HepG2 (cell line): ENCODE measurements at places on chromosomes 3 and 15.

DNA sequence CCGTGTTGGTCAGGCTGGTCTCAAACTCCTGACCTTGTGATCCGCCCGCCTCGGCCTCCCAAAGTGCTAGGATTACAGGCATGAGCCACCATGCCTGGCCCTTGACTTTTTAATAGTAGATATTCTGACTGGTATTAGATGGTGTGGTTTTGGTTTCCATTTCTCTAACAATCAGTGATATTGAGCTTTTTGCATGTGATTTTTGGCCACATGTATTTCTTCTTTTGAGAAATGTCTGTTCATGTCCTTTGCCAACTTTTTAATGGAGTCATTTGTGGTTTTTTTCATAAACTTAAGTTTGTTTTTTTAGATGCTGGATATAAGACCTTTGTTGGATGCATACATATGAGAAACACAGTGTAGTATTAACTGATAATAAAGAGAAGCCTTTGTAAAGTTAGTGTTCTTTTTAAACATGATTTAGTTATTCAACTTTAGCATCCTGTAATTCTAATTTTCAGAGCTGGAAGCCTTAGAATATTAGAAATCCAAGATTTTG lies 280.8 kb downstream of the RBMS3 start:
- DNase-seq, result no peak

DNA sequence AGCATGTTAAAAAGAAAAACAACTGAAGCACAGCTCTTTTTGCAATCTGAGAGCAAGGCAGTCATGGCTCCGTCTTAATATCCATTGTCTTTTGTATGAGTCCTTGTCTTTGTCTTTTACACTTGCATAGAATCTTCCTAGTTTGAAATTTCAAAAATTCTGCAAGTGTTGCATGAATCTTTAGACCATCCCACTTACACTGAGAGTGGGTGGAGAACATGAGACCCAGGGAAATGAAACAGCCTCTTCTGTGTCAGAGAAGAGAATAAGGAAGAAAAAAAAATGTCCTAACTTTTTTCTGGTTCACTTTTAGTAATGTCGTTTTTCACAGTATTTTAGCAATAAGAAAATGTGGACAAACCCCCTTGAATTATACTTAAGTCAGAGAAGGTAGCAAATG lies 12.1 kb upstream of the DCLK3 start:
- no peak for DNase-seq

DNA sequence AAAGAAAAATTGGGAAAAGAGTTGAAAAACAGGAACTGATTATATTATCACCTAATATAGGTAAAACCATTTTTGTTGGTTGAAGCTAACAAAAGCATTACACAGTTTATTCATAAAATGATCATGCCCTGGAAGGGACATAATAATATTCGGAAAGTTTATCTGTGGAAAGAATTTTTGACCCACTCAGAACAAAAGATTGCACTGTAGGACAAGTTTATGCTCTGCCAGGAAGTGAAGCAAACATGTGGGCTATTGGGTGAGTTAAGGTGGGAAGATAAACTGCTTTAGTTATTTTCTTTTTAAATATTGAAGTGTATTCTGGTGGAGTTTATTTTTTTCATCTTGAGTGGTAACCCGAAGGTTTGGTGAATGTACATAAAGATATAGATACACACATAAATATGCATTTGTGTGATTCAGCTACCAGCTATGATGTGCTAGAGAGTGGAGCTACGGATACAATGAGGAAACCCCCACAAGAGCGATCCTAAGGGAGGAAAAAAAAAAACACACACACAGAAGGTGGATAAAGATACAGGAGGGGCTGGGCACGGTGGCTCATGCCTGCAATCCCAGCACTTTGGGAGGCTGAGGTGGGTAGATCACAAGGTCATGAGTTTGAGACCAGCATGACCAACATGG lies 506.4 kb upstream of the THBS1 start:
- DNase-seq, result no peak

- no peak for DNase-seq
Measured at GRCh38 chr3:73080216-73080966, 18.9 kb downstream of the EBLN2 start.

GRCh38 chr3:116051040-116051439 lies 394.2 kb downstream of the LSAMP start:
- no peak for DNase-seq

DNA sequence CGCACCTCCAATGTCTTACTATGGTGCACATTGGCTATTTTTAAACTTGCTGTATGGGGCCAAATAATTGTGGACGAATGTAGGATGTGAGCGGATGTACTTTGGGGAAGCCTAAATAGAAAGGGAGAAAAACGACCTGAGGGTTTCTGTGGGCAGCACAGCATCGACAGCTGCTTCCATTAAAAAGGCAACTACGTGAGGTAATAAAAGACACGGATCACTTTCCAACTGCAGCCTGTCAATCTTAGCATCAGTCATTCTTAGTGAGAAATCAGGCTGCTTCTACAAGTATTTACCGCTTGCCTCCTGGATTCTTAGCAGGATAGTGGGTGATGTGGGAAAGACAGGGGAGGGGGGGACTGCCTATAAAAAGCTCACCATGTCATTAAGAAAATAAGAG lies 186.7 kb upstream of the SLC2A2 start:
- DNase-seq, result no peak

GRCh38 chr3:157700405-157700804 lies 197.2 kb upstream of the VEPH1 start:
- DNase-seq, result no peak

DNA sequence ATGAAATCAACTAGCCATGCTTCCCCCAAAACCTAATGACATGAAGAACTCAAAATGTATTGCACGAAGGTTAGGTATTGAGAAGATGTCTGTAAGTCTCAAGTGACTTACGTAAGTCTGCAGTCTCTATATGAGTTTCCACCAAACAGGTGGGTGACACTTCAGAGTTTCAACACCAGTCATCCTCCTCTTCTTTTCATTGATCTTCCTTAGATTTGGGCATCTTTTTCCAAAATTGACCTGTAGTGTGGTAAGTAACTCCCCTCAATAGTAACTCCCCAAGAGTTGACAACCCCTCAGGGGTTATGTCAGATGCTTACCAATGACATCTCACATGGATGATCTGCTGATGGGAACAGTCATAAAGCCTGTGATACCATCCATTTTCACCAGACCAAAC lies 46.1 kb downstream of the GPR176 start:
- DNase-seq, result no peak

DNA sequence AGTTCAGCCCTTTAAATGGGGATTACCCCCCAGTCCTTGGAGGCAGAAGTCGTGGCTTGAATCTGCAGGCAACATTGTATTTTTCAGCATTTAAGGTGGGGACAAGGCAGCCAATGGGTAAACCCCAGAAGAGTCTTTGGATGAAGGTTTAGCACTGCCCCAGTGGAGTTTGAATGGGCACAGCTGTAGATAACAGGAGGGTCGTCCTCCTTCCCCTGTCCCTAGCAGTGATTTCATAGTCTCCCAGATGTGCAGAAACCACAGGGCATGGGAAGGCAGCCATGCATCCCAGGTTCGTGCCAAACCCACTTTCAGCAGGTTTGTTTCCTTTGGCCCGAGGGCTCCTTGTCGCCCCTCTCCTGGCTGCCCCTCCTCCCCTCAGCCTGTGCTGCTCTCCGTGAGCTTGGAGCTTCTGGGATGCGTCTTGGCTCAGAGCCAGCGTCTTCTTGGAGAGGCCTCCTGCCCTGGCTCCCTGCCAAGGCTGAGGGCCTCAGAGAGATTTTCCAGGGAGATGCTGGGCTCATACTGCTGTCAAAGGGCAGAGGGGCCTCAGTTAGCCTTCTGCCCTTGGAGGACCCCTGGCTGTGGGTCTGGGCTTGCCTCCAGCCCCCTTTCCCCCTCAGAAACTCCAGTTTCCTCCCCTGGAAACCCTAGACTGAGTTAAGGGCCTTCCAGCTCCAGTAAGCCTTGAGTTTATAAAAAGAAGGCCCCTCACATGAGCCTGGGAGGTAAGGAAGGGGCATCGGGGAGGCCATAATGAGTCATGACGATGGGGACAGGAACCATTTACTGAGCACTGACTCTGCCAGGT lies 48.9 kb upstream of the POLG start:
- no peak for DNase-seq

DNA sequence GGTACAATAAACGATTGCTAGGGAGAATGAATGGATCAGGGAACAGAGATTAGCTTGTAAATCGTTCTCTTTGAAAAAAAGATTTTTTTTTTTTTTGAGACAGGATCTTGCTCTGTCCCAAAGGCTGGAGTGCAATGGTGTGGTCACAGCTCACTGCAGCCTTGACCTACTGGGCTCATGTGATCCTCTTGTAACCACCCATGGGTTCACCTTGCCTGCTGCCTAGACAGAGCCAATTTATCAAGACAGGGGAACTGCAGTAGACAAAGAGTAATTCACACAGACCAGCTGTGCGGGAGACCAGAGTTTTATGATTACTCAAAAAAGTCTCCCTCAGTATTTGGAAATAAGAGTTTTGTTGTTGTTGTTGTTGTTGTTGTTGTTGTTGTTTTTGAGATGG lies 39.6 kb downstream of the METTL6 start:
- DNase-seq, result no peak

DNA sequence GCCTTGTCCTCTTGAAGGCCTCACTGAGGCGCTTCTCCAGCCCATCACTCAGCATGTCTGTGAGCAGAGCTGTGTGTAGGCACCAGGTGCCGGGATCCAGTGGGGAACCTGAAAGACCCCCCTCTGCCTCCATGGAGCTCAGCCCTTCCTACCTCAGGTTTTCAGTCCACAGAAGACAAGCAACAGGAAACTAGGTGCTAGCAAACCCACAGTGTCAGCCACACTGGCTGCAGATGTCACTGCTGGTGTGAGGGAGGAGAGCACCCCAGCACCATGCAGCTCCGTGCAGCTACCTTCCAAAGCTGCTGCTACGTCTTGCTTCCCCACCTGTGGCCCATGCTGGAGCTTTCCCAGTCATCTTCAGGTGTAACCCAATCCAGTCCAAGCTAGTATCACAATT lies 17.9 kb downstream of the PSTPIP1 start:
- DNase-seq, result no peak

DNA sequence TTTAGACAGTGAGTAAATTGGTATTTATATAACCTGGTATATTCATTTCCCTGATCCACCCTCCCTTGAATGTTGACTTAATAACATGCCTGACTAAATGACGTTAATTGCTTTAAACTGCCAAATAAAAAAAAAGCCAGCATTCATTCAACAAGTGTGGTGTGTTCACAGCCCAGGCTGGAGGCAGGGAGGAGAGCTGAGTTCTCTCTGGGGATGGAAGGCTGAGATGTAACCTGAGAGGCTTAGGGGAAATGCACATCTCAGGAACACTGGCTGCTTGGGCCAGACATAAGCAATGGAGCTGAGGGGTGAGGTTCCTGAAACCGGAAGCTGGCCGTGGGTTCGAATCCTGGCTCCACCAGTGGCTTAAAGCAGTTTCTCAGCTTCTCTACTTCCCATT lies 17.3 kb downstream of the CACNA2D3 start:
- DNase-seq, result no peak

DNA sequence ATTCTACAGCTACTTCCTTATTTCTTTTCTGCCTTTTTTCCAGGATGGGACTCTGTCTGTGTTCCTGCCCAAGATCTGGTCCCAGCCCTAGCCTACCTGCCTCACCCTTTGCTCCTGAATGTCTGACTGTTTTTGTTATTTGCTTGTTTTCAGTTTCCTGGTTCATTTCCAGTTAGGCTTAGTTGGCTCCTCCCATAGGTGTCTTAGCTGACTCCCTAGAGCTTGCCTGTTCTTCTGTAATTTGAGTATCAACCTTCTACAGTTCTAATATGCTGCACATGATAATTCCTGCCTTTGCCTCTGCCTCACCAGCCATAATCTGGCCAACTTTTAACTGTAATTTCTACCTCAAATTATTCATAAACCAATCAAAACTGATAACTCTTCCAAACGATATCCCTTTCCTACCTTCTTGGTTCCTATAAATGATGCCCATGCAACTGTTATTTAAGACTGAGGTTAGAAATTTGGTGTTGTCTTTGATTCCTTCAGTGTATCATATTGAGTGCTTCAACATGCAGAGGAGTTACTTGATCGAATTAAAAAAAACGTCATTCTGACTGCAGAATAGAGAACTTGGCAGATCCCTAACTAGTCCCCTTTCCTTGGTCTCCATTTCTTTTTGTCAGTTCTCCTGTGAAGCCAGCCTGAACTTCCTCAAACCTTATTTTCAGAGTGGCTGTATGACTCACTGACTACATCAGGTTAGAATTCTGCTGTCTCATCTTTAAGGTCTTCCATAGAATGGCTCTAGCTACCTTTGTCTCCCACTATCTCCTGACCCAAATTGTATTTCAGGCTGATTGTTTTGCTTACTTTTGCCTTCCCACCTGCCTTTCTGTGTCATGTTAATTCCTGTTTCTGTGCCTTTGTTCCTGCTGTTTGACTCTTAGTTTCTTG lies 8.4 kb downstream of the GOLM2 start:
- peak; percentile 5 for DNase-seq

- DNase-seq, result peak; percentile 22
Measured at GRCh38 chr15:84878504-84878903, 6.0 kb upstream of the SLC28A1 start.

- DNase-seq, result no peak
Measured at GRCh38 chr3:23333633-23334032, 130.5 kb downstream of the UBE2E2 start.

DNA sequence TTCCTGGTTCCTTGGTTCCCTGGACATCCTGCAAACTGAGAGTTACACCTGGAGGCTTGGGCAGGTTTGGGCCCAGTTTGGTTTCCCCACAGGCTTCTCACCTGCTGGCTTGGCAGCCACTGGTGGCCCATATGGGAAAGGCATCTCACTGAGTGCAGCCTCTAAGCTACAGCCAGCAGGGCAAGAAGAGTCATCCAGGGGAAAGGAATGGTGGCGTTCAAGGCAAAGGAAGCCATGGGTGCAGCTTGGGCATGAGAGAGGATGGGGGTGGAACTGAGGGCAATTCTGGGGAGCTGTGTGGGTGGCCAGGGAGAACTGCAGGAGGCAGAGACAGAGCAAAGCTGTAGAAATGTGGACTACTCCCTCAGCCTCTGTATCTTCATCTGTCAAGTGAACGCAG lies 106.4 kb downstream of the EPHB1 start:
- no peak for DNase-seq

DNA sequence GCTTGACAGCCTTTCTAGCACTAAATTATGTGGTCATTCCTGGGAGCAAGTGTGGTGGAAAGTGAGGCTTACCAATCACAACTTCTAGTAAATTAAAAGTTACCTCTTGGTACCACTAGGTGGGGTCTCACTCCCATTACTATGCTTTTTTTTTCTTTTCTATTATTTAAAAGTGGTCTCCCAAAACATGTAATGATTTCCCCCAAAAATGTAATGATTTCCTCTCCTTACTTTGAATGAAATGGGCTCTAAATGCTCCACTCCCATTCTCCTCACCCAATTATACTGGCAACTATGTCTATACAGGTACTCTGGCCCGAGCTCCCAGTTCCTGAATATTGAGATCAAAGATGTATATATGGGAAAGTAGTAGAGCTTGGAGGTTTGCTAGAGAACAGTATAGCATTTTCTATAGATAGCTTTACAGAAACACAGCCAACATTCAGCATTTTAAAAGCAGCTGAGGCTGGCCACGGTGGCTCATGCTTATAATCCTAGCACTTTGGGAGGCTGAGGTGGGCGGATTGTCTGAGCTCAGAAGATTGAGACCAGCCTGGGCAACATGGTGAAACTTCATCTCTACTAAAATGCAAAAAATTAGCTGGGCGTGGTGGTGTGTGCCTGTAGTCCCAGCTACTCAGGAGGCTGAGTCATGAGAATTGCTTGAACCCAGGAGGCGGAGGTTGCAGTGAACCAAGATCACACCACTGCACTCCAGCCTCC lies 70.9 kb downstream of the DCUN1D1 start:
- no peak for DNase-seq

GRCh38 chr3:155411500-155412223 lies 118.2 kb upstream of the STRIT1 start:
- peak; percentile 24 for DNase-seq
